Activated CD4-positive, alpha-beta memory T cell treated with anti-CD3 and anti-CD28 coated beads for 36 hours (primary cell): ENCODE measurements at places on chromosomes 12 and 14. TPM values are rescaled to one million over a fixed set of nuclear protein-coding genes. Genes with fewer than 3 reads are reported as not detected.

DNA sequence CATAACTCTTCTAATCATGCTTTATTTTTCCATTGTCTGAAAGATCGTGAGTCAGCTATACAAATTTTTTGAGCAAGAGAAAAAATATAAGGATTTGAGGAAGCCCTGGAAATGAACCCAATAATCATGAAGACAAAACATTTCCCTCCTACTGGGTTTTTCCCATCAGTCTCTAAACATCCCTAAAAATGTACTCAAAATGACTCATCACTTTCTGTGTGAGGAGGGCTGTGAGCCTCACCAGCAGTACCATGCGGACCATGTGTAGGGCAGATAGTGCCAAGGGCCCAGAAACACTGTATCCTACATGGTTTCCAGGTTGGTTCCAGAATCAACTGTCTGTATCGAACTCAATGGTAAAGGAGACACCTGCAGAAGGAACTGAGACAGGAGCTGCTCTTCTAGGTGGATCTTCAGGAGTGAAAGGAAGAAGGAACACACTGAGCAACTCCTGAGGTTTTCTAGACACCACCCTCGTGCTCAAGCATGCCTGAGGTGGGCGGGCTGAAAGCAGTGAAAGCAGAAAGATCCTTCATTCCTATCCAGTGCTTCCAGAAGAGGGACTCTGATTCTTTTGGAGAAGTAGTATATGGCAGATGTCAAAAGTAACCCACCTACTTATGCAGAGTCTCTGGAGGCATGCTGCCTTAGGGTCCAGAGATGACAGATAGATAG lies 48.6 kb upstream of the RHOJ start:
- DNase-seq, result no peak
- no peak overlapping the region for H3K4me3 ChIP-seq
- H3K27me3 ChIP-seq, result no peaks in the 10 kb centered on the region

GRCh38 chr12:108685469-108686260 lies 45.7 kb downstream of the CORO1C start:
- no peak overlapping the region for H3K27ac ChIP-seq
- no peak overlapping the region for H3K4me3 ChIP-seq
- peaks cover 40% of the 10 kb centered on the region for H3K4me1 ChIP-seq
- H3K36me3 ChIP-seq, result no peaks in the 10 kb centered on the region

DNA sequence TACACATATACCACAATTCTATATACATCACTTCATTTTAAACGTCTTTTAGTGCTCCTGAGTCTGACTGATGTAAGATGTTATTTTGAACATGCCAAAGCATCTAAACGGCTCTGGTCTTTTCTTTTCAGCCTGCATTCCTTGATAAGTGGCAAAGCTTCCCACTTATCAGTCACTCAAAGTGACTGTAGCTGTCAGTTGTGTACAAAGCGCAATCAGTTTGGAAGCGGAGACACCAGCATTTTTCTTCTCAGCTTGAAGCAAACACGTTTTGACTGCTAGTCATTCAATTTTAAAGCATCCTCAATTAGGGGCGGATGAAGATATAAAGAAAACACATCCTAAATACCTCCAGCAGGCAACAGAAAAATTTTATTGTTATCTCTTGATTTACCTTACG lies 226.8 kb downstream of the SOX5 start:
- no peak overlapping the region for H3K4me3 ChIP-seq
- no peaks in the 10 kb centered on the region for H3K36me3 ChIP-seq
- no peaks in the 10 kb centered on the region for H3K27me3 ChIP-seq
- DNase-seq, result no peak
- no peaks in the 10 kb centered on the region for H3K4me1 ChIP-seq
- no peak overlapping the region for H3K27ac ChIP-seq

- H3K36me3 ChIP-seq, result no peaks in the 10 kb centered on the region
- H3K4me1 ChIP-seq, result peaks cover 7% of the 10 kb centered on the region
- DNase-seq, result no peak
- no peak overlapping the region for H3K4me3 ChIP-seq
Observed at GRCh38 chr12:75684678-75685616, 173.5 kb upstream of the KRR1 start.

DNA sequence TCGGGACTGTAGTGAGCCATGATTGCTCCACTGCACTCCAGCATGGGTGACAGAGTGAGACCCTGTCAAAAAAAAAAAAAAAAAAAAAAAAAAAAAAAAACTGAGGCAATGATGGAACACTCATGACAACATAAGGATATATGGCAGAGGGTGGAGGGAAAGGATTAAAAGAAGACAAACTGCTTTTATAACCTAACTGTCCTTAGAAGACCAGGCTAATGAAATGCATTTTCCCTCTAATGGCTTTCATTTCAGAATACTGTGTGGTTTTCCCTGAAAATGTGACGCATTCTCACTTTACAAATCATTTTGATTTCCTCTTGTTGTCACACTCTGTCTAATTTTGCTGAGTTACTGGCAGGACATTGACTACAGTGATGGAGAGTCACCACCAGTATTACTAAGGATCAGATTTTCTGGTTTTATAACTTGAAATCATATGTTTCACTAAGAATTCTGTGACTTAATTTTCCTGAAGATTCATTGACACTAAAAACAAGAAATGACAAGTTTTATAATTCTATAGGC lies 137.6 kb upstream of the SSTR1 start:
- no peak overlapping the region for H3K27ac ChIP-seq
- H3K4me1 ChIP-seq, result peaks cover 65% of the 10 kb centered on the region
- no peaks in the 10 kb centered on the region for H3K27me3 ChIP-seq
- H3K4me3 ChIP-seq, result no peak overlapping the region
- no peaks in the 10 kb centered on the region for H3K36me3 ChIP-seq
- no peak for DNase-seq

- H3K27me3 ChIP-seq, result peaks cover 6% of the 10 kb centered on the region
- DNase-seq, result no peak
- H3K27ac ChIP-seq, result no peak overlapping the region
- H3K4me3 ChIP-seq, result no peak overlapping the region
- H3K4me1 ChIP-seq, result peaks cover 41% of the 10 kb centered on the region
Observed at GRCh38 chr14:97411938-97412612, 614.9 kb downstream of the VRK1 start.

DNA sequence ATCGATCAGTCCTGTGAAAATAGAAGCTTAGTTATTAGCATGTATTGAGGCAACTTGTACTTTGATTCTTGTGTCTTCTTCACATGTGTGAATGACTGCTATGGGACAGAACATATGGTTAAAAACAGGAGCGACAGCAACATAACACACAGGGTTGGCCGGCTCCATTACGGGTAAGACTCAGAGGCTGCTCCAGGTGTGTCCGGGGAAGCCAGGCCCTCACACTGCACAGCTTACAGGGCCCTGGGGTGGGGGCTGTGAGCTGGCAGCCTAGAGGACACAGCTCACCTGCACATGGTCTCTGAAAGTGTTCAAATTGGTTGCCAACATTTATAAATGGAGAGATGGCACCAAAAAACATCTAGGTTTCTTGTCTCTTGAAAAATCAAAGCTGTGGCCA lies 31.1 kb downstream of the TCHP start:
- peaks cover 18% of the 10 kb centered on the region for H3K36me3 ChIP-seq
- no peak overlapping the region for H3K27ac ChIP-seq
- H3K4me3 ChIP-seq, result no peak overlapping the region
- no peaks in the 10 kb centered on the region for H3K27me3 ChIP-seq

GRCh38 chr12:110543252-110543959 lies 39.7 kb downstream of the PPTC7 start:
- no peak for DNase-seq
- H3K27ac ChIP-seq, result no peak overlapping the region
- H3K4me3 ChIP-seq, result no peak overlapping the region
- peaks cover 55% of the 10 kb centered on the region for H3K4me1 ChIP-seq
- H3K27me3 ChIP-seq, result no peaks in the 10 kb centered on the region

DNA sequence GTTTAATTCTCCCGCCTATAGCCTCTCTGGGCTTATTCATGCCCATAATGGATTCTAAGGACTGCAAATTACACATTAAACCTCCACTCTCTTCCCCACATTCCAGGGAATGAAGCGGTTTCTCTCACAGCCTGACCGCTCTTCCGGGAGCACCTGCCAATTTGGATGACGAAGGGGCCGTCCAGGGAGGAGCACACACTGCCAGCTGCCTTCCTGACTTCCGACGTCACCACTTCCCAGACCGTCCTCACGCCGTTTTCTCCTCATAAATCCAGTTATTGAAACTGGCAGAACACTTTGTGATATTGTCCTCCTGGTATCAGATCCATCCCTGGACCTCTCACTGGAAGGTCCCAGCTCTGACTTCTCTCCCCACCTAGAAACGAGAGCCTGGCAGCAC lies 87.6 kb downstream of the GCH1 start:
- no peaks in the 10 kb centered on the region for H3K36me3 ChIP-seq
- no peak for DNase-seq
- peaks cover 6% of the 10 kb centered on the region for H3K27me3 ChIP-seq

GRCh38 chr12:95118788-95119179 lies 45.4 kb upstream of the NR2C1 start:
- peaks cover 5% of the 10 kb centered on the region for H3K4me1 ChIP-seq
- no peak overlapping the region for H3K4me3 ChIP-seq
- no peak for DNase-seq

- no peak overlapping the region for H3K27ac ChIP-seq
- no peaks in the 10 kb centered on the region for H3K36me3 ChIP-seq
- no peak for DNase-seq
- H3K4me1 ChIP-seq, result no peaks in the 10 kb centered on the region
Observed at GRCh38 chr14:28653521-28653920, 113.1 kb upstream of the FOXG1 start.

- no peaks in the 10 kb centered on the region for H3K36me3 ChIP-seq
- H3K27me3 ChIP-seq, result peaks cover 4% of the 10 kb centered on the region
- no peak for DNase-seq
Observed at GRCh38 chr14:58769771-58770170, 132.0 kb downstream of the DACT1 start.

DNA sequence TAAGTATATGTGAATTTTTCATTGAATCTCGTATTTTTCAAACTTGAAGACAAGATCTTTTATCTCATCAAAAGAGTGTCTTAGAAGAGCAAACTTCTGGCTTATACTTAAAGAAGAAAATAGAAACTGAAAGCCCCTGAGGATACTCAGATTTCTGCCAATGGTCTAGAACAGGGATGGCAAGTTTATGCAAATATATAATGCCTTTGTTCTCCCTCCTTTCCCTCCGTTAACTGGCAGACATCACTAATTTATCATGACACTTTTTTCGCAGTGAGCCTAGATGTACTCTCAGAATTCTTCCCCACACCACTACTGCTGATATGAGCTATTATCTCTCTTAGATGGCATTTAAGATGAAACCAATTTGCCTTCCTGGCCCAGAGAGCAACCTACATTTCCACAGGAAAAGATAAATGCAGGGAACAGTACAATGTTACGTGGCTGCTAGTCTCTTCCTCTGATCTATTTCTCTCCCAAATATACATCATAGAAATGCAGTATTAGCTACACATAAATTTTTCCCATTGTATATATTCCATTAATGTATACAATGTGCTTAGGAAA lies 40.0 kb upstream of the DAAM1 start:
- DNase-seq, result no peak
- no peak overlapping the region for H3K4me3 ChIP-seq
- no peaks in the 10 kb centered on the region for H3K36me3 ChIP-seq
- no peaks in the 10 kb centered on the region for H3K27me3 ChIP-seq

DNA sequence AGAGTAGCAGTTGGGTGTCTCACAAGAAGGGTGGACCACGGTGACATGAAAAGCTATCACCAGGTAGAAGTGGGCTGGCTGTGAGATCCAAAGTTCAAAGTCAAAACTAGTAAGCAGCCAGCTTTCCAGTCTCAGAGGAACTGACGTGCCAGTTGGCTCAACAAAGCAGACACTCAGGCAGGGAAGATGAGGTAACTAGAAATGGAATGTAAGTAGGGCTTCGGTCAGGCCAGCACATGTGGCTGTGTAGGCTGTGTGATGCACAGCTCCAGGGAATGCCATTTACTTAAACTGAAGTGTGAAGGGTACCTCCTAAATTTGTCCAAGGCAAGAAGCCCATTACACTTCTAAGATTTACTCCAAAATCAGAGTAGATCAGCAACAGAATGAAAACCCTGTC lies 43.6 kb downstream of the PTPRR start:
- no peaks in the 10 kb centered on the region for H3K27me3 ChIP-seq
- no peaks in the 10 kb centered on the region for H3K36me3 ChIP-seq
- H3K4me1 ChIP-seq, result no peaks in the 10 kb centered on the region
- DNase-seq, result no peak
- no peak overlapping the region for H3K4me3 ChIP-seq

DNA sequence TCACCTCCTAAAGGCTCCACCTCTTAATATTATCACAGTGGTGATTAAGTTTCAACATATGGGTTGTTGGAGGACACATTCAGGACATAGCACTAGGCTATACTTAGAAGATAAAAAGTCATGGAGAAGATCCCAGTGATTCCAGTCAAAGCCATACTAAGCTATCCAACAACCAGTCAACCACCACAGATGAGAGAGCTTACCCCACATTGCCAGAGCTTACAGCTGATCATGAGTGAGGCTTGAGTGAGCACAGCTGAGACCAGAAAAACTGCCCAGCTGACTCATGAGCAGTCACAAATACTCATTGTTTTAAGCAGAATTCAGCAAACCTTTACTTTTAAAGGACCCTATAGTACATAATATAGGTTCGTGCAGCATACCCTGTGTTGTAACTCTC lies 85.1 kb downstream of the DRAM1 start:
- H3K4me1 ChIP-seq, result no peaks in the 10 kb centered on the region
- no peak overlapping the region for H3K4me3 ChIP-seq
- DNase-seq, result no peak

GRCh38 chr14:76194327-76194726 lies 42.6 kb downstream of the GPATCH2L start:
- no peak for DNase-seq
- H3K4me1 ChIP-seq, result no peaks in the 10 kb centered on the region
- H3K4me3 ChIP-seq, result no peak overlapping the region
- H3K27me3 ChIP-seq, result no peaks in the 10 kb centered on the region
- H3K36me3 ChIP-seq, result peaks cover 51% of the 10 kb centered on the region

- no peaks in the 10 kb centered on the region for H3K27me3 ChIP-seq
- H3K4me3 ChIP-seq, result no peak overlapping the region
- peaks cover 14% of the 10 kb centered on the region for H3K4me1 ChIP-seq
- H3K36me3 ChIP-seq, result peaks cover 27% of the 10 kb centered on the region
Observed at GRCh38 chr12:28498850-28499249, 308.6 kb downstream of the CCDC91 start.

GRCh38 chr12:121530600-121531355 lies 50.0 kb downstream of the KDM2B start:
- DNase-seq, result peak; percentile 83
- H3K4me1 ChIP-seq, result peaks cover 50% of the 10 kb centered on the region
- H3K4me3 ChIP-seq, result no peak overlapping the region
- peak overlapping the region; percentile 79 for H3K27ac ChIP-seq

DNA sequence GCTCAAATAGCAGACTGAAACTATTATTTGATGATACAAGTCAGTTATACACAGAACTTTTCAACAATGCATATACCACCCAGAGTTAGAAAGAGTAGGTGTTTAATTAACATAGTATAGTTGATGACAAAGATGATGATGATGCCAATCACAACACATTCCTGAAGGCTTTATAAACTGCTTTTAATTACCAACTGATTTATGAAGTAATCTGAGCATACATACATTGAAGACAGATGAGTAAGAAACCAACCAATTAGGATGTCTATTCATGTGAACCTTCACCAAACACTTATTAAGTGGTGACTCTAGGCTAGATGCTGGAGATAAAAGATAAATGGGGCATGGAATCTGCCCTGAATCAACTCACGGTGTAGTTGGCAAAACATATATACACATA lies 600.9 kb upstream of the FLRT2 start:
- no peak for DNase-seq
- H3K4me3 ChIP-seq, result no peak overlapping the region
- H3K27ac ChIP-seq, result no peak overlapping the region
- no peaks in the 10 kb centered on the region for H3K4me1 ChIP-seq

Gene USP30
- total RNA-seq, result 11.8 TPM

Gene CAPZA3
- not detected for total RNA-seq

Gene KRT79
- not detected for total RNA-seq

Gene THAP2
- total RNA-seq, result 9.5 TPM

Gene SLCO1B1
- not detected for total RNA-seq

Gene RD3L
- total RNA-seq, result not detected
